ENCODE measurements at places on chromosomes 16 and 17.

GRCh38 chr16:84449156-84450140, 55.0 kb downstream of the MEAK7 start:
- DNase-seq: no peak

GRCh38 chr16:14360326-14361037, 269.6 kb downstream of the PARN start:
- DNase-seq: no peak

DNA sequence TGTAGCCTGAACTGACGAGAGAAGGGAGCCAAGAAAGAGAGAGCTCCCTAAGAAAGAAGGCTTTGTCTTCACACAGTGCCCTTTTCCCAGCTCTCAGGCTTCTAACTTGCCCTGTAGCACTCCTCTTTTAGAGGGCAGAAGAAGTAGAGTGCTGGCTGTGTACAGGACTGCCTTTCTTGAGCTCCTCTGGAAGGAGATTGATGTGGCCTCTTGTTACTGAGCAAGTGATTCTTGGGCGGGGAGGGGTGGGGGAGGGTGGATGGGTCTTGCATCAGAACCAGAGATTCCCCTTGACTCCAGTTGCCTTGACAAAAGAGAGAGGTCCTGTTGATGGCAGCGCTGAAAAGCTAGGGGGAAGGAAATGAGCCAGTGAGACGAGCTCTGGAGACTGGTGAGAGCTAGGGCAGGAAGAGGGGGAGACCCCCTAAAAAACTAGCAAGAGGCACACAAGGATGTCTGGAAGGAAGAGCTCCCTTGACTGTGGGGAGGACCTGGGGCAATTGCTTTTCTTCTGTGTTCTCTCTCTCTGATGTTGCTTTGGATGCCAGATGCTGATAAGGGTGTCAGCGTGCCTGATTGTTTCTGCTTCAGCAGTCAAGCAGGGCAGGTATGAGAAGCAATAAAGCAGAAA, 18.4 kb downstream of the GPR179 start:
- DNase-seq: peak; percentile 71

GRCh38 chr17:83110735-83111134, 31.3 kb downstream of the METRNL start:
- DNase-seq: no peak

GRCh38 chr17:78126895-78127238, 1.7 kb downstream of the TMC6 start:
- DNase-seq: no peak

DNA sequence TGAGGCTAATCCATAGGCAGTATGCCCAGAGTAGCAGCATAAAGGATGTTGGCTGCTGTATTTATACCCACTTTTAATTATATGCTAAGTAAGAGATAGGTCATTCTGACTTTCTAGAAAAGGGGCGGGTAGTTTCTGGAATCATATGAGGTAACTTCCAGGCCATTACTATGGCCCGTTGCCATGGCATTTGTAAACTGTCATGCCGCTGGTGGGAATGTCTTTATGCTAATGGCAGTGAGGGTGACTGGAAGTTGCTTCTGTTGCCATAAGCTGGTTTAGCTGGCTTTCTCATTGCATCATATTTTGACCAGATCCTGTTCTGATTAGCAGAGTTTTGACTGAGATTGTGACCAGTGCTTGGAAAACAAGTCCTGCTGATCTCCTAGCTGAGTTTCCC, 929.6 kb upstream of the CDH8 start:
- peak; percentile 66 for DNase-seq

GRCh38 chr16:83244057-83244456, 563.7 kb upstream of the HSBP1 start:
- DNase-seq: no peak

DNA sequence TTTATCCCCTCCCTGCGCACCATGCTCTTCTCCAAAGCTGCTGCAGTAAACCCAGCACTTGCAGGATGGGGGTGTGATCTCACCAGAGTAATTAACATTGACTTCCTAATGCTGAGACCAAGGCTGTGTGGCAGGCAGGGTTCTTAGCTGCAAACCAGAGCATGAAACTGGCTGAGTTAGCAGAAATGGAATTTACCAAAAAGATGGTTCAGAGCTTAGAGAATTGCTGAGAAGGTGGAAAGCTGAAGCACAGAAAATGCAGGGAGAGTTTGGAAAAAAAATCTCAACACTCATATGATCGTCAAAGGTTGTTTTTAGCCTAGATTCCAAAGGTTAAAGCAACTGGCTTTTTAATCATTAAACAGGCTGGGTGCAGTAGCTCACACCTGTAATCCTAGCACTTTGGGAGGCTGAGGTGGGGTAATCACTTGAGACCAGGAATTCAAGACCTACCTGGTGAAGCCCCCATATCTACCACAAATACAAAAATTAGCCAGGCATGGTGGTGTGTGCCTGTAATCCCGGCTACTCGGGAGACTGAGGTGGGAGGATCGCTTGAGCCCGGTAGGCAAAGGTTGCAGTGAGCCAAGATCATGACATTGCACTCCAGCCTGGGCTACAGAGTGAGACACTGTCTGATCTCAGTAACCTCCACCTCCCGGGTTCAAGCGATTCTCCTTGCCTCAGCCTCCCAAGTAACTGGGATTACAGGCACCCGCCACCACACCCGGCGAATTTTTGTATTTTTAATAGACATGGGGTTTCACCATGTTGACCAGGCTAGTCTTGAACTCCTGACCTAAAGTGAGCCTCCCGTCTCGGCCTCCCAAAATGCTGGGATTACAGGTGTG, 6.0 kb upstream of the TXNDC11 start:
- DNase-seq: peak; percentile 28

DNA sequence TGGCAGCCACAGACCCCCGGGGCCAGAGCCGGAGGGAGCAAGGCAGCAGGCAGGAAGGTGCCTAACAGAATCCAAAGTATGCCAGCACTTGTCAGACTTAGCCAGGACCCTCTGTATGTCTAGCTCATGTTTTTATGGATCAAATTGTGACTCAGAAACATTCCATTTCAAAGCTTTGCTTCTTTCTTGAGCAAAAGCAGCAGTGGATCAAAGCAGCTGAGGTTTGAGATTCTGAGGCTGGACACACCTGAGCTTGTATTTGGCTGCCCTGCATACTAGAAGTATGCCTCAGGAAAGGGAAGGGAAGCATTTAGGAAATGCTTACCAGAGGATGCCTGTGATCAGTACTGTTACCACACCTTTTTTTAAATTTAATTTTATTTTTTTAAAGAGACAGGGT, 5.7 kb upstream of the MYO1C start:
- DNase-seq: no peak

- DNase-seq: peak; percentile 53
These were observed 146.1 kb upstream of the TOM1L1 start for GRCh38 chr17:54754560-54754959.

DNA sequence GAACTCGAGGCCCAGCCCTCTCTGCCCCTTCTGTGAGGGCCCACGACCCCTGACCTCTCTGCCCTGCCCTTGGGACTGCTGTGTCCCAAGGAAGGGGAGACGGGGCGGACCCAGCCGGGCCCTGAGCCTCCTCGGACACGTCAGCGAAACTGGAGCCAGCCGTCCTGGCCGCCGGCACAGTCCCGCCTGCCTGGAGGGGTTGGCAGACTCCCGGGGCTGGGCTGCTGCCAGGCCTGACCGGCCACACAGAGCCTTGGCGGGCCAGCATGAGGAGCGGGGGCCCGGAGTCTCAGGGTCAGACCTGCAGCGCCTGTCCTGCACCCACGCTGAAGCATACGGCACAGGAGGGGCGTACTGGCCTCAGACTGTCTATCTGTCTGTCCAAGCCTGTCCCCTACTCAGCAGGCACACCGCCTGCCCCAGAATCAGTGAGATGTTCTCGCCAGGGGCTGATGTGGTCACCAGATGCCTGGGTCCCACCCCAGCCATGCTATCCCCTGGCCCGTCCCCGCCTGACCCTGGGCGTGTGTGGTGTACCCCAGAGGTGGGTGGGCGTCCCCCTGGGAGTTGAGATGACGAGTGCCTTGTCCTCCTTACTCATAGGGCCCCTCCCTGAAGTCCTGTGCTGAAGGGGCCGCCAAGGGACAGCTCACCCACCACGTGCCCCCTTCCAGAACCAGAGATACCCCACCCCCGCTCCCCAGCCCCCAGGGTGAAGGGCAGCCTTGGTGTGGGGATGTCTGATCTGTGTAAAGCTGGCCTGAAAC, 4.7 kb downstream of the VASN start:
- DNase-seq: no peak

GRCh38 chr16:86821895-86822294, 243.5 kb downstream of the FOXL1 start:
- DNase-seq: peak; percentile 20

- no peak for DNase-seq
These were observed 23.7 kb downstream of the FBXO39 start for GRCh38 chr17:6799738-6800137.

- DNase-seq: no peak
These were observed 13.6 kb upstream of the EEF2K start for GRCh38 chr16:22192261-22193062.
